Left lung (tissue), 14 donors: ENCODE measurements at places on chromosomes 3 and 15. TPM values are rescaled to one million over a fixed set of nuclear protein-coding genes. Genes with fewer than 3 reads are reported as not detected.

- no peak for DNase-seq
Measured at GRCh38 chr3:78791753-78792152, 976.0 kb downstream of the ROBO1 start.

DNA sequence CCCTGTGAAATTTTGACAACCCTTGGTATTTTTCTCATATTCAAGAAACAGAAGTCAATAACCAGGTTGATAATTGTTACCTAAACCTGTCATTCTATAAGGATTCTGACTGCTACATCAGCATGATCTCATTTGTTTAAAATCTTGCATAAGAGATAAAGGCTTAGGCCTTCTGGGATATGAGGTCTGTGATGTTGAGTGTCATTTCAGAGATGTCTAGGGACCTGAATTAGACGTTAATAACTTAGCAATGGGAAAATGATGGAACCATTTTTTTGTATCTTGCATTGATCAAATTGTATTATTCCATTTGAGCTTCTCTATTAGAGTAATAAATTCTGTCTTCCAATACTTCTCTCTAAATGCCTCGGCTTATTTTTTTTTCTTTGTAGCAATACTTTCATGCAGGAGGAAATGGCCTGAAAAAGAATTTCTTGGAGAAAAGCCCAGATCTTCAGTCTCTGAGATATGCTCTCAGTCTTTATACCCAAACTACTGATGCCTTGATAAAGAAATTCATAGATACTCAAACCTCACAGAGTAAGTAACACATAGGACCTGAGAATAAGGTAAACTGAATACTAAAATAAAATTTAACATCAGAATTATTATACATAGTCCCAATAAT lies 589.3 kb downstream of the UNC13C start:
- no peak for DNase-seq

DNA sequence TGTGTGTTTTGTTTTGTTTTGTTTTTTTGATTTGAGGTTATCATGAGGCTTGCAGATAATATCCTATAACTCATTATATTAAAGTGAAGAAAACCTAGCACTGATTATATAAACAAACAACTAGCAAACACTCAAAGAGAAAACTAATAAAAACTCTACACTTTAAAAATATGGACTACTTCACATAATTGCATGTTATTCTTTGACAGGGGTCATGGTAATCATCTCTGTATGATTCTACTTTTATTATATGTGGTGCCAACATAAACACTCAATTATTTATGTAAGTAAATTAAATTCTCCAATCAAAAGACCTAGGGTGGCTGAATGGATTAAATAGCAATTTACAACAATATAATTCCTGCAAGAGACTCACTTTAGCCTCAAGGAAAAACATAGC lies 44.6 kb upstream of the P3H2 start:
- DNase-seq: no peak

GRCh38 chr15:35293353-35294130 lies 208.4 kb upstream of the NANOGP8 start:
- DNase-seq: no peak

DNA sequence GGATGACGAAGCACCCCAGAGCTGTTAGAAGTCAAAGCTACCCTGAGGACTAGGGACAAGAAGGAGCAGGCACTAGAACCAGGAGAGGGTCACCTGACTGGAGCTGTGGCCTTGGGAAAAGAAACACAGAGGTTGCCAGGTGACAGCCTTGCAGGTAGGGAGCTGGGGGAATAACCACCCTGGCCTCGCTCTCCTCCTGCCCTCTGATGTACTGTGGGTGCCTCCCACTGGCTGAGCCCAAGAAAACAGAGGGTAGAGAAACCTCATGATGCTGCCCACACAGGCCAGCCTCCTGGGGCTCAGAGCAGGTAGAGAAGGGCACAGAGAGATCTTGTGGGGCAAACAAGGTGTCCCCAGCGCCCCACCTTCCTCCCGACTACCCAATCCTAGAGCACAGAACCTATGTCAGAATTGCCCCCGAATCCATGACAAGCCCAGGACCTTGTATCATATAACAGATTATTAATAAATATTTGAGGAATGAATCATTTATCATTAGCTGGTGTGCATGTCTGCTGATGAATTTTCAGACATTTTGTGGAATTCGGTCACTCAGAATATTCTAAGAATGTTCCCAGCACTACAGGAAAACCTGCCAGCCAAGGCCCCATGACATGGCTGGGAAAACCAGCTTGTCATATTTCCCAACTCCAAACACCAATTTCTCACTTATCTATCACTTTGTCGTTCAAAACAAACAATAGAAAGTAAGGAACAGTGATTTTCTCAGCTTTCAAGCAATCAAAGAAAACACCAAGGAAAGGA lies 59.8 kb upstream of the MEX3B start:
- no peak for DNase-seq

DNA sequence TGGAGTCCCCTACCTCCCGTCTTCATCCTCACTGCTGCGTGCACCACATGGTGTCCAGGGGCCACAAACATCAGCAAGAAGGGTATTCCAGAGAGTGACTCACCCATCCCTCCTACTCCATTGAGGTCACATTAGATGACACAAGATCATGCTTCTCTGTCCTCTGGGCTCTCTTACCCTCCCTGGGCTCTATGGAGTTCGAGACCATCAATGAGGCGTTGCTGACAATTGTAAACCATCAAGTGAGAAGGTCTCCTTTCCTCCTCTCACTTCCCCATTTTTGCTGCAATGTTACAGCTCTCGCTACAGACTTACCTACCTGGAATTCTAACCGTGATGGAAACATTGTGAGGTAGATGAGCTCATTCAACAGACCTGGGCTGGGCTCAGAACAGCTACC lies 51.7 kb downstream of the HMCES start:
- DNase-seq: no peak

DNA sequence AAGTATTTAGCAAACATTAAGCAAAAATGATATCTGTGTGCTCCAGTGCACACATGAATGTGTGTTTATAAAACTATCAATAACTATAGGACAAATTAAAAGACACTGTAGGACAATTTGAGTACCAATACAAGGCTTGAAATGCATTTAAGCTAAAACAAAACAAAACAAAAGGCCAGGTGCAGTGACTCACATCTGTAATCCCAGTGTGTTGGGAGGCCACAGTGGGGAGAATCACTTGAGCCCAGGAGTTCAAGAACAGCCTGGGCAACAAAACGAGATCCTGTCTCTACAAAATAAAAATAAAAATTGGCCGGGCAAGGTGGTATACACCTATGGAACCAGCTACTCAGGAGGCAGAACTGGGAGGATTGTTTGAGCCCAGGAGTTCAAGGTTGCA lies 50.7 kb downstream of the CSNK1G1 start:
- no peak for DNase-seq

DNA sequence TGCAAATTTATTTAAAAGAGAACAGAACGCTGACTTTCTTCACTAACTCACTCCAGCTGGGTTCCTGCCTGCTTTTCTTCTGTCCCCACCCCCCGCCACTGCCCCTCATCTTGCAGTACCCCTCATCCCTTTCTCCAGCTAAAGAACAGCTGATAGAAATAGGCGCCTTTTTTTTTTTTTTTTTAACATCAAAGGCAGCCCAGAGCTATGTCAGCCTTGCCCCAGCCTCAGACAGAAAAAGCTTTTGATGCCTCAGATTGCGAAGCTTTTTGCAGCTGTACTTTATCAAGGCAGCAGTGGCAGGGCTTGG lies 1.8 kb downstream of the CADPS start:
- no peak for DNase-seq

RARB gene
- total RNA-seq: 8.1 TPM

CPNE4 gene
- 0.52 TPM for total RNA-seq

WDR93 gene
- total RNA-seq: 0.20 TPM
